Sigmoid colon (tissue), 7 donors: ENCODE measurements at places on chromosomes 2 and 18. TPM values are rescaled to one million over a fixed set of nuclear protein-coding genes. Genes with fewer than 3 reads are reported as not detected.

The HTR2B gene
- 13.0 TPM for total RNA-seq

The HNMT gene
- 62.4 TPM for total RNA-seq

The ARL4C gene
- total RNA-seq, result 7.2 TPM

The LYPD6B gene
- not detected for total RNA-seq

DNA sequence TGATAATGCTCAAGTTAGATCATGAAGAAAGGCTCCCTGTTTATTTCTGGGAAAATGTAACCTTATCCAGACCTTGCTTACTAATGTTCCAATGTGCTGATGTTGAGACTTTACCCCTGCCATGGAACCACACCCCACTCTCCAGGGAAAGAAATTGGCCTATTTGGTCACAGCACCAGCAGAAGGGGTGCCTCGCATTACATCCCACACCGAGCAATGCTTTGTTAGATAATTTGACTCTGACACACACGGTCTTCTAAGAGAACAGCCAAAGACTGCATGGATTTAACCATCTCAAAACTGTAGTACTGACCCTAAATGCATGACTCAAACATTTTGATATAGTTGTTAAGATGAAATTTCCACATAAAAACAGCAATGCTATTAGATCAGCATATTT is 152.1 kb upstream of the CCDC150 start:
- no peak for DNase-seq
- no peaks in the 10 kb centered on the region for H3K36me3 ChIP-seq
- H3K4me3 ChIP-seq, result no peak overlapping the region

DNA sequence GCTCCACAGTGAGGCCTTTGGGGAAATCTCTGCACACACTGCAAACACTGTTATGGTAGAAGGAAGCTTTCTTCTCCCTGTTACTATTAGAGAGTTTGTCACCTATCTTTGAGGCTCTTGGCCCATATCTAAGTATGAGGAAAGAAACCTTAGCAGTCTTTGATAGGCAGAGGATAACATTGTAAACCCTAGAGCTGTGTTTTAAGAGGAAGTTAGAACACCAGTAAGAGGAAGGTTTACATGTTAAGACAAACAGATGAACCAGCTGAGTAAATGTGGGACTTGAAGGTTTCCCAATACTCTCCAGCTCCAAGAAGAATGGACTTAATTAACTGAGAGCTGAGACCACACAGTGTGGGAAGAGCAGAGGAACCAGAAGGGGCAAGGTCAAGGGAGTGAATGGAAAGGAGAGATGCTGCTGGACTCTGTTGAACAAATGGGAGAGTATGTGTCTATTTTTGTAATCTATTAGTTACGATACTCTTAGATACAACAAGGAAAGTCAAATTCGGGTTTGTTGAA is 257.0 kb downstream of the DPP10 start:
- H3K36me3 ChIP-seq, result no peaks in the 10 kb centered on the region
- H3K4me1 ChIP-seq, result no peaks in the 10 kb centered on the region
- H3K4me3 ChIP-seq, result no peak overlapping the region

DNA sequence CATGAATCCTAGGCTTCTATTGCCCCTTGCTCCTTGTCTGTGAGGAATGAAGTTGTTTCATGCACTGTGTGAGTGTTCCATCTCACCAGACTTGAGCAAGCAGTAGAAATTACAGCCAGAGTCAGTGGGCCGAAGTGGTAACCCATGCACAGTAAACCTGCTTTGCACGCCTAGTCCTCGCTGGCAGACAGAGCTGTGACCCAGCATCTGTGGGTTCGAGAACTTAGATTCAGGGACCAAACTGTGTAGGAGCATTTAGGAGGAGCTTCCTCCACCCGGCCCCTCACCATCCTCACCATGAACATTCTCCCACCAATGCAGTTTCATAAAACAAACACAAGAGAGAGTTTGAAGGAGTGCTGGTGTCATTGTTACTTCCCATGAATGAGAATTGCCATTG is 21.6 kb upstream of the TEX51 start:
- no peak overlapping the region for H3K27ac ChIP-seq
- no peaks in the 10 kb centered on the region for H3K36me3 ChIP-seq
- no peaks in the 10 kb centered on the region for H3K4me1 ChIP-seq

DNA sequence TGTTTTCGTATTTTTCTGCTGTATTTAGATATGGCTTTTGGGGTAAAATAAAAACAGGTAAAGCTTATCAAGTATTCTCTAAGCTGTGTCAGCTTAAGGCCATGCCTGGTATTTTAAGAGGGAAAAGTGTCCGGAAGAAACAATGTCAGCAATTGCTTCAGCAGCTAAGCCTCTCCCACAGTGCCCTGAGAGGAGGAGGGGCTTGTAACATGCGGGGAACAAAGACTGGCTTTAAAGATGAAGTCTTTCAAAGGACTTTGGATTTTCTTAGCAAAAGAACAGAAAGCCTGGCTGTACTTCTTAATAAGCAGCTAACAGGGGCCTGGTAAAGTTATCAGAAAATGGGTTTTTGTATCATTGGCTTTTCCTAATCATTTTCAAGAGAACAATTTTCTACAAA is 102.8 kb downstream of the PXDN start:
- H3K27me3 ChIP-seq, result no peaks in the 10 kb centered on the region
- H3K4me3 ChIP-seq, result no peak overlapping the region
- H3K4me1 ChIP-seq, result no peaks in the 10 kb centered on the region
- H3K36me3 ChIP-seq, result peaks cover 20% of the 10 kb centered on the region

GRCh38 chr2:62998949-62999348 is 51.7 kb upstream of the OTX1 start:
- no peaks in the 10 kb centered on the region for H3K27me3 ChIP-seq
- DNase-seq, result no peak
- H3K4me1 ChIP-seq, result peaks cover 14% of the 10 kb centered on the region
- no peak overlapping the region for H3K4me3 ChIP-seq

DNA sequence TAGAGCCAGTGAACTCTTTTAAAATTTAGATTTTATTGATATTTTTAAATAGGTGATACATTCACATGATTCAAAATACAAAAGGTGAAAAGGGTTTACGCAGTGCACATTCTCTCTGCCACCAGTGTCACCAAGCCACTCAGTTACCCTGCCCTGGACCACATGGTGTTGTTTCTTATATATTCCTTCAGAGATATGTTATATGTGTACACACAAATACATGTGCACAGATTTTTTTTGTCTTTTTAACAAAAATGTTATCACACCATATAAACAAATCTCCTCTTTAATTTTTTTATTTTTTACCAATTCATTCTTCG is 26.2 kb downstream of the SERPINB4 start:
- no peaks in the 10 kb centered on the region for H3K36me3 ChIP-seq
- no peaks in the 10 kb centered on the region for H3K27me3 ChIP-seq
- no peak for DNase-seq
- H3K4me1 ChIP-seq, result peaks cover 19% of the 10 kb centered on the region
- no peak overlapping the region for H3K27ac ChIP-seq

GRCh38 chr2:240565333-240566202 is 2.7 kb upstream of the RNPEPL1 start:
- H3K4me3 ChIP-seq, result peak overlapping the region; percentile 6
- H3K36me3 ChIP-seq, result no peaks in the 10 kb centered on the region
- peak overlapping the region; percentile 55 for H3K27ac ChIP-seq
- H3K4me1 ChIP-seq, result peaks cover 55% of the 10 kb centered on the region

DNA sequence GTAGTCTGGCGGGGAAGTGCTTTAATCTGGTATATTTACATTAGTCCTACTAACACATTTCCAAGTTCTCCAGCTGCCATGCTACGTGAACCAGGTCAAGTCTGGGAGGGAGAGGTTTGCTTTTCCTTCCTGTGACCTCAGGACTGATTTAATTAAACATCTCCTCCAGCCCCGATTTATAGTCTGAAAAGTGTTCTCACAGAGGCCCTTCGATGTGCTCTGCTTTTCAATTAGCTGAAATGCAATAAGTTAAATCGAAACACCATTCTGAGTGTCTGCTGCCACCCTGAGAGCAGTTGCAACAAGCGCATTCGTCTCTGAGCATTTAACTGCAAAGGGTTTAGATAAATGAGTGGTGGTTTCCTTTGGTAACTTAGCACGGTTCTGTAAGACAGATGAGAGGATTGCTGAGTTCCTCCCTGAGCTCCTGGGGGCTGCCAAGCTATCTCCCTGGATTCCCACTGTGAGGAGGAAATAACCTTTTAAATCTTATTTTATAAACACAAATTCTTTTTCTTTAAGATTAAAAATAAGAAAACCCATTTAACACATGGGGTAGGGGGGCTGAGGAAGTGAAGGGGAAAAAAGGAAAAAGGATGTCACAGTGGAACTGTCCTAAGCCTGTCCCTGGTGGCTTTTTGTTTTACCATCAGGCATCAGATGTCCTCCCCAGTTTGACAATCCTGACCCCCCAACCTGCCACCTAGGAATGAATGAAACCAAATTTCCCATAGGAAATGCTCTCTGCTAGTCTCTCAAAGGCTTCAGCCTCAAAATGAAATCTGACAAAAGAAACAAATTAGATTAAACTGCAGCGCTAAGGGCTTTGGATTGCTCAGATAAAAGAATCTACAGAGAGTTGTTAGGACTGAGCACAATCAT is 56.5 kb upstream of the CREB1 start:
- peak overlapping the region; percentile 25 for H3K4me3 ChIP-seq
- H3K27me3 ChIP-seq, result no peaks in the 10 kb centered on the region
- DNase-seq, result no peak

GRCh38 chr2:110146183-110146944 is 30.7 kb upstream of the MALL start:
- no peaks in the 10 kb centered on the region for H3K36me3 ChIP-seq
- H3K27me3 ChIP-seq, result no peaks in the 10 kb centered on the region
- no peak for DNase-seq
- no peak overlapping the region for H3K4me3 ChIP-seq

DNA sequence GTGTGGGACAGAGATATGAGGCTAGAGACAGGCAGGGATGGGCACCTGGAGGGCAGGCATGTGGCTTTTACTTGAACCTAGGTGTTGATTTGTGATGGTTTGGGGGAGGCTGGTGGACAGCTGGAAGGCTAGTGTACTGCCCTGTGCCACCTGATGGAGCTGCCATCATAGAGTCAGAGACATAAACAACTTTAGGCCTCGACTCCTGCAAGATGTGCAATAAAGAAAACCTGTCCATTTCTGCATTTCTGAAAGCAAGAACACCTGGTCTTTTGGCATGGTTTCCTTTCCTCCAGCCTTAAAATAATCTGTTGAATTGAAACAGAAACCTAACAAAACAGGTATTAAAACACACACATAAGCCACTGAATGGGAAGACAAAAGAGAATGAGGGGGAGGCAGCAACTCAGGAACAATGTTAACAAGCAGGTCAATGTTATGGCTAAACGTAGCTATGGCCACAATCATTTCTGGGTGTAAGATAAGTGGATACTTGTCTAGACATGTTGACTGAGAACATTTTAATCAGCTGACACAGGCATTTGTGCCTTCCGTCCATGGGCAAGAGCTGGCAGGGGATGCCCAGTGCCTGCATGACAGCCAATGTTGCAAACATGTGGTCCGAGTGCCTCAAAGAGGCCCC is 87.8 kb downstream of the KCTD1 start:
- H3K4me1 ChIP-seq, result no peaks in the 10 kb centered on the region
- H3K27ac ChIP-seq, result no peak overlapping the region
- no peak overlapping the region for H3K4me3 ChIP-seq
- no peak for DNase-seq
- no peaks in the 10 kb centered on the region for H3K27me3 ChIP-seq
- H3K36me3 ChIP-seq, result no peaks in the 10 kb centered on the region

DNA sequence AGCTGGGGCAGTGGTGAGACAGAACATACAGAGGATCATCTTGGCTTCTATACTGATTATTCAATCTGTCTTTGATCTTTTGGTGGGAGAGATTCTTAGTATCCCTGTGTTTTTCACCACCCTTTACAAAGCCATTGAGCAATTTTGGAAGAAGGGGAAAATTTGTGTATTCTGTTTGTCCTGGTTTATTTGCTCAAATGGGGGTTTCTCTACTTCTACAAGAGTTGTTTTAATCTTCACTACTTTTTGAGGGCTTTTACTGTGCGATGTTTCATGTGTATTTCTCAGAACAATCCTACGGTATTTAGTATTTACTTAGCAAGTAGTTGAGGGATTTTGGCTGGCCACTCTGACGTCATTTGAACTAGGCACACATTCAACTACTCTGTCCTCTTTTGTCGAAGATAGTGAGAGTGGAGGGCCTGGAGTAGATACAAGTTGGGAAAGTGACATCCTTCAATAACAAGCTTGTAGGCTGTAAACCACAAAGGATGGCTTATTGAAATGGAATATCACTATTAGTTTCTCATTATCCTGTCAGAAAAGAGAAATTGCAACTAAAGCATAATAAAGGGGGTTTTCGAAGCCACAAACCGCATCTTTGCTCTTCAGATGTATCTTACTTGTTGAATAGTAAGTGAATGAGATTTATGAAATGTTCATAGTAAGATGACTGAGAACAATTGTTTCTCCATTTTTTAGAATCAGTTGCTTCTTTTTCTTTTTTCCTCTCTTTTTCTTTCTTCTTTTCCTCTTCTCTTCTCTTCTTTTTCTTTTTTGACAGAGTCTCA is 24.8 kb downstream of the FMNL2 start:
- H3K27ac ChIP-seq, result no peak overlapping the region
- no peaks in the 10 kb centered on the region for H3K27me3 ChIP-seq
- H3K36me3 ChIP-seq, result no peaks in the 10 kb centered on the region
- no peak for DNase-seq
- no peak overlapping the region for H3K4me3 ChIP-seq

DNA sequence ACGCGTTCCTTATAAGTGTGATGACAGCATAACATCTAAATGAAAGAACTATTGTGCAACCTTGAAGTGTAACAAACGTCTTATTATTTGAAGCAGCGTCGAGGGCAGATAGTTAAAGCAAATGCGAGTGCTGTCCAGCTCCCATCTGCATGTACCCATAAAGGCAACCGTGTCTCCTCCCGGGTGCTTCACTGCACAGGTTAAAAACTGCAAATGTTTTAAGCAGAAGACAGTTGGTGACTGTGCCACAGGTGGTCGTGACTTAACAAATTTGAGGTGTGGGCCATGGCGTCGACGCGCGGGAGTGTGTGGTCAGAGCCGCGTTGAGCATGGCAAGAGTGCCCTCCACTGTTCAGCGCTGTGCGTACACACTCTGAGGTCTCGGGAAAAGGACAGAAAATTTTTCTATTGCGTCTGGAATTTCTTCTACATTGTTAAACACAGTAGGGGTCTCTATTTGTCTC is 6.4 kb downstream of the SALL3 start:
- H3K27ac ChIP-seq, result no peak overlapping the region
- H3K36me3 ChIP-seq, result no peaks in the 10 kb centered on the region
- H3K27me3 ChIP-seq, result peaks cover 25% of the 10 kb centered on the region
- no peak overlapping the region for H3K4me3 ChIP-seq
- DNase-seq, result no peak

DNA sequence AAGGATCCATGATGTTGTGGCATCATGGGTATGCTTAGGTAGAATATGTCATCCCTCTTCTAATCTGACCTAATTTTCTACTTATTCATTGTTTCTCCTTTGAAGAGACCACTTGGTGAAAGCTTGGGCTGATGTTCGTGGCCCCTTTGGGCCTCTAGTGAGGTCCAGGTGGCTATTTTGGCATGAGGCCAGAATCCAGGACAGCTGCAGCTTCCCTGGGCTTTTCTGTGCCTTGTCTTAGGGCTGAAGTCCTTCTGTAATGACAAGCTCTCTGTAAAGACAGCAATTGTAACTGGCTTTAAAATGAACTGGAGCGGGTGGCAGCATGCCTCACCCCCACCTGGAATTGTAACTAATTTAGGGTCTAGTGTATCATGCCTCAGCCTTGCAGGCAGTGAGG is 15.6 kb upstream of the MC2R start:
- no peaks in the 10 kb centered on the region for H3K27me3 ChIP-seq
- no peaks in the 10 kb centered on the region for H3K4me1 ChIP-seq
- no peaks in the 10 kb centered on the region for H3K36me3 ChIP-seq
- H3K27ac ChIP-seq, result no peak overlapping the region
- no peak for DNase-seq

GRCh38 chr18:79368681-79369080 is 27.0 kb upstream of the NFATC1 start:
- H3K27ac ChIP-seq, result no peak overlapping the region
- DNase-seq, result no peak
- no peaks in the 10 kb centered on the region for H3K4me1 ChIP-seq
- no peaks in the 10 kb centered on the region for H3K27me3 ChIP-seq
